Pulmonary artery endothelial cell (primary cell): ENCODE measurements at places on chromosomes 6 and 20. TPM values are rescaled to one million over a fixed set of nuclear protein-coding genes. Genes with fewer than 3 reads are reported as not detected.

SLC2A10 gene
- total RNA-seq = 6.5 and 8.1 TPM in 2 replicates

GLP1R gene
- total RNA-seq = not detected in 2 replicates

C4A gene
- total RNA-seq = 0.46 and 1.3 TPM in 2 replicates

FAM217A gene
- not detected in 2 replicates for total RNA-seq

SRSF6 gene
- total RNA-seq = 53.7 and 55.8 TPM in 2 replicates

IRAK1BP1 gene
- total RNA-seq = 3.0 and 4.5 TPM in 2 replicates

C20orf144 gene
- total RNA-seq = under 0.01 and 0.11 TPM in 2 replicates

WFDC12 gene
- not detected in 2 replicates for total RNA-seq

GRCh38 chr20:60332523-60332922 is 374.3 kb downstream of the CDH26 start:
- no peak for DNase-seq

DNA sequence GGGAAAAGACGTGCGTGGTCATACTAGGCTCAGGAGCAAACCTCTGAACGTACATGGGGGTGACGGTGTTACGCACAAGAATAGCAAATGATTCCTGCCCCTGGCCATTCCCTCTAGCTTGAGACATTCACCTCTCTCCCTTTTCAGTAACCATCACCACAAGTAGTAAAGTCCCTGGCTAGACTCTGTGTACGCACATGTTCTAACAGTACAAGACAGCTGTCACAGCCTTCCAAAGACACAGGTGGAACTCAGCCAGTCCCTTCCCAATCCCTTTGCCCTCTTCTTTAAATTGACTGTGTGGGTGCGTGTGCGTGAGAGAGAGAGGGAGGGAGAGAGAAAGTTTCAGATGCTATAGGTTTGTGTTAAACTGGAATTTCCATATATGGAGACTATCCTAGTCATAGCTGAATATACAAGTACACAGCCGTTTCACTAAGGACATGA is 67.3 kb downstream of the LY86 start:
- DNase-seq = no peak

DNA sequence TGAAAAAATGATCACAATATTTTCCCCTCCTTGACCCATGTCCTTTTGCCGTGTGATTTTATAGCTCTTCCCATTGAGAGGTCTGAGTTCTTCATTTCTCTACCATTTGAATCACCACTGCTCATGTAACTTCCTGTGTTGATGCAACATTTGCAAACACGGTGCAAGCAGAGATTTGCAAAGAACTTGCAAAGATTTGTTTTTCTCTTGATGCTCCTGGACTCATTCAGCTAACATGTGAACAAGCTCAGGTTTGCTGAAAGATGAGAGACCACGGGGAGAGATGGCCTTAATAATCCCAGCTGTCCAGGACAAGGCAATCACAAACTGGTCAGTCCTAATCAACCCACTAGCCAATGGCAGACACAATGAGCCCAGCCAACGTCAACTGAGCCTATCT is 8.6 kb downstream of the VNN2 start:
- DNase-seq = no peak

DNA sequence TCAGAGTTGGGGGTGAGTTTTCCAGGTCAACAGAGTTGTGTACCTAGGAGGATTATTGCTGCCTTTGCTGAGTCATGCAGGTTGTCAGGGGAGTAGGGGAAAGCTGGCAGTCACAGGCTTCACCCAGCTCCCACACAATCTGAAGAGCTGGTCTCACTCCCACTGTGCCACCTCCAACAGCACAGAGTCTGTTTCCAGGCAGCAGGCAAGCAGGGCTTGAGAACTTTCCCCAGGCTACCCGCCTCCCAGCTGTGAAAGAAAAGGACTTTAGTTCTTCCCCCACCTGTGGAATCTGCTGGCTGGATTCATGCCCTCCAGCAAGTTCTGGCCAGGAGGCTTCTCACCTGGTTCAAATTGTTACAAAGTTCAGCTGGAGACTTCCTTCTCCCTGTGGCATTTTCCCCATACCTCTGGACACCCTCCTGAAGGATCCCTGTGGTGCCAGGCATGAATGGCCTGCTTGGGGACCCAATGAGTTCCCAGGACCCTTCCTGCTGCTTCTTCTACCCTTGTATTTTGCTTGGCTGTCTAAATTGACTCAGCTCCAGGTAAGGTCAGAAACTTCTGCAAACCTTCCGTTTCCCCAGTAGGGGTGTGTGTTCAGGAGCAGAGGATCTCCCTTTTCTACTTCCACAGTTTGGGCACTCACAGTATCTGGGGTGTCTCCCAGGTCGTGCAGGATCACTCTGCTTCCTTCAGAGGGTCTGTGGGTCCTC is 378.1 kb upstream of the MAN1A1 start:
- no peak for DNase-seq

GRCh38 chr6:120965814-120966213 is 368.5 kb downstream of the TBC1D32 start:
- no peak for DNase-seq

DNA sequence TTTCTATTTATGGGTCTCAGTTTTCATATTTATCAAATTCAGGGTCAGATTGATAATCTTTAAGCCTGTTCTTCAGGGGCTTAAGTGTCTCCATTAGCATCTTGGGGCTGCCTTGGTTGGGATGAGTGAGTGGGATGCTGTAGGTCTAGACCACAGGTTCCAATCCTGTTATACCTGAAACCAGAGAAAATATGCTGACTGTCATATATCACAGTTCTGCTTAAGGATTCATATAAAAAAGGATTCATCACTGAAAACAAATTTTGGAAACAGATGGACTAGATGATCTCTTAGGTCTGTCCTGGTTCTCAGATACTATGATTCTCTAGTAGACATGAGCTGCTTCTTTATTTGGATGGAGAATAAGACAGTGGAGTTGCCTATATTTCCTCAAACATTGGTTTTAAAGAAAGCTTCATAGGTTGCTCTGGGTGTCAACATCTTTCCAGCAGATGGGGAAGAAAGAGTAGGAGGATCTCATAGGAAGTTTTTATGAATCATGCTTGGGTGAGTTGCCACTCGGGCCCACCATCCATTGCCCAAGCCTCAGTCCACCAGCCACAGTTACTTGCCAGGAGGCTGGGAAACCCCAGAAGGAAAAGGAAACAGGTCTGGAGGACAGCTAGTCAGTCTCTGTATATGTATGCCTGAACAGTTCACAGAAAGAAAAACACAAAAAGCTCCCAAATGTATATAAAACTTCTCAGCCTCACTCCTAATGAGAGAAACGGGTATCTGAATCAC is 42.9 kb upstream of the MAP7 start:
- peak; percentile 45 for DNase-seq

DNA sequence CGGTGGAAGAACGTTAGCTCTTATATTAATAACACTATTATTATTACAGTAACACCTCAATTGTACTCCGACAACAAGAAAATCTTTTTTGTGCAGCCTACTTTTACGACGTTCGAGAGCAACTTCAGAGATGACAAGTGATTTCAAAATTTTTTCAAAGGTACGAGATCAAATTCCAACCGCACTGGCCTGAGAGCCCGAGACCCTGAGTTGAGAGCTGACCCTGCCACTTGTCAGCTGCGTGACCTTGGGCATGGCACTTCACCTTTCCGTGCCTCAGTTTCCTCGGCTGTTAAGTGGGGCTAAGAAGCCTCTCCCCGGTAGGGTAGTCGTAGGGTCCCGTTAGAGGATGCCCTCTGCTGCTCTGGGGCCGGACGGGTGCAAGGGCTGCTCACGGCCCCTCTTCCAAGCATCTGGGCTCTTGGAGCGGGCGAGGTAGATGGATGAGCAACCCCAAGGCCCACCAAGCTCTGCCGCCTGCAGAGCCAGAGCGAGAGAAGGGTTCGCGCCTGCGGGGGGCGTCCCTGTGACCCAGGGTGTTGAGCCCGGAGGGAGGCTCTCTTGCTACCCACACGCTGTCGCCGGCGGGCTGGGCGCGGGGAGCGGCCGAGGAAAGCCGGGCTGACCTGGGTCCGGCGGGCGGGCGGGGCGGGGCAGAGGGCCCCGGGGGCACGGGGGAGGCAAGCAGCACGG is 510 bp downstream of the NDRG3 start:
- DNase-seq = no peak

- DNase-seq = no peak
These were observed 3.4 kb downstream of the SERAC1 start for GRCh38 chr6:158164579-158165170.

GRCh38 chr6:129638686-129639085 is 71.3 kb downstream of the ARHGAP18 start:
- no peak for DNase-seq

GRCh38 chr20:45111799-45112471 is 3.0 kb downstream of the WFDC5 start:
- no peak for DNase-seq

DNA sequence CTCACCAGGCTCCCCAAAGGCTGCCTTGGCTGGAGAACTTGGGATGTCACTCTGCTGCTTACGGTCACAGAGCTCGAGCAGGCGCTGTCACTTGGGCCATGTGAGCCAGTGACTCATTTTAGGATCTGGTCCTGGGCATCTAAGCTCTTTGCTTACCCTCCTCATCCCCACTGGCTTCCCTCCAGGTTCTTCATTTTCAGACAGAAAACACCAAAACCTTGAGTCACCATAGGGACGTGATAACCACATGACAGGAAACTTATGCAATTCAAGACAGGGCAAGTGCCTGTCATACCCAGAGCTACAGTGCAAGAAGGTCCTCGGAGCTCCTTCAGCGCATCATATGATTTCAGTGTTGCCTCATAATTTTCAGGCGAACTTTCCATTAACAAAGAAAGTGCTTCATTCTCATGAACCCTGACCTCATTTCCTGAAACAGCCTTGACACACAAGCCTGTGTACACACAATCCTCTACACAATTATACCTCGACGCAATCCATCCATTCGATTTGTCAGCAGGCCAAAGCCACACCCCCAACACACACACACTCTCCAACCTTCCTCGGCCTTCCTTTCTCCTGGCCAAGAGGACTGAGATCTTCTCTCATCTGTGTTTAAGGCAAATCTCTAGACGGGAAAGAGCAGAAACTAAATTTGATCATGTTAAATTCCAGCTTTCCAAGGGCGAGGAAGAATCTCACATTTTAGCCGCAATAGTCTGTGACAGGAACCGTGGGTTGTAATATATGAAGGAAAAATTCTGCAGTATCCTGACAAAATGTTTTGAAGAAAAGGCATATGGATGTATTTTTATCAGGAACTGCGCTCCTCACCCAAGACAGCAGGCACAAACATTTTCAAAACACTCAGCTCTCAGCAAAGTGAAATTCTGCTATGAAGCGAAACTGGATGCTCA is 25.3 kb downstream of the TBC1D7 start:
- peak; percentile 92 for DNase-seq
